ENCODE measurements at places on chromosomes 6 and 20.

DNA sequence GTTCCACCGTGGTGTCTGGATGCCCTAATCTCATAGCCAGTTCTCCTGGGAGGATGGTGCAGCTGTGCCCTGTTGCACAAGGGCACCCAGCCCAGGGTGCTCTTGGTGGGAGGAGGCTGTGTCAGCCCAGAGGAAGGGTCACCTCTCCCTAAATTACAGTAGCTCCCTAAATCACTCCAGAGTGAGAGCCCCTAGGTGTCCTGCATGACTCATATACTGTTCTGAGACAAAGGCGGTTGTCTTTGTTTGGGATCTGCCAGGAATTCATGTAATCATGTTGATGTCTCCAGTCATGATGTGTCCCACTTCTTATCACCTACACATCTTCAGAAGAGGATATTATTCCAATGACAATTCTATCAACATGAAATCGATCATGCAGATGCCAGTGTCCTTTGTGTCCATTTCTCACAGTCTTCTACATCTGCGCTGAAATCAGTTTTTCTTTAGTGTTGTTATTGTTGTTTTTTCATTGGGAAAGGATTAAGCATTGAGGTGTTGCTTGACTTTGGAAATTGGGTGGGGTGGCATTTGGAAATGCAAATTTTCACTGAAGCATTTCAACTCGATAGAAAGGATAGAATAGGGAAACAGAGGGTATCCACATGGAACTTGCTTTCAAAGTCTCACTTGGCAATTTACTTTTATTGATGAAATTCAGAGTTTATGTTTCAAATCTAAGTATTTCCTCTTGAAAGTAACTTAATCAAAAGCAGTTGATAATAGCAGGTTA lies 19.5 kb downstream of the PERP start:
- DNase-seq: no peak

- DNase-seq: no peak
Observed at GRCh38 chr20:46119028-46119546, 973 bp downstream of the CD40 start.

DNA sequence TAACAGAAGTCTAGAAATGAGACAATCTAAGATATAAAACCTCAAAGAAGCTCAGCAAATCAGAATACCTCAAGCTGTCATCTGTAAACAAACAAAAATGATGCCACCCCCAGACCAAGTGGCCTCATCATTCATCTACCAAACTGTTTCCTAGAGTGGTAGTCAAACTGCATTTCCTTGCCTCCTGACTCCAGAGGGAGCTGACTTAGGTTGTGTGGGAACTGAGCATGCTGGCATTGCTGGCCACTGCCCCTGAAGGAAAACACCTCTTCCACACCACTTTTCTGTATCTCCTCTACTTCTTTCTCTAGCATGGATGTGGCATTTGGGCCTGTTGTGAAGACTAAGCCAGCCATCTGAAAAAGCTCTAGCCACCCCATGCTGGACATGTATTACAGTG lies 56.3 kb downstream of the ZHX3 start:
- DNase-seq: no peak

GRCh38 chr6:90454836-90455427 lies 131.9 kb downstream of the MAP3K7 start:
- no peak for DNase-seq

- DNase-seq: no peak
Observed at GRCh38 chr20:63080411-63080810, 73.6 kb upstream of the BHLHE23 start.

All from SK-N-DZ (cell line).